KBM-7 (cell line): ENCODE measurements at places on chromosomes 7 and 10.

- no peak for DNase-seq
Observed at GRCh38 chr10:23341004-23341403, 3.6 kb downstream of the C10orf67 start.

DNA sequence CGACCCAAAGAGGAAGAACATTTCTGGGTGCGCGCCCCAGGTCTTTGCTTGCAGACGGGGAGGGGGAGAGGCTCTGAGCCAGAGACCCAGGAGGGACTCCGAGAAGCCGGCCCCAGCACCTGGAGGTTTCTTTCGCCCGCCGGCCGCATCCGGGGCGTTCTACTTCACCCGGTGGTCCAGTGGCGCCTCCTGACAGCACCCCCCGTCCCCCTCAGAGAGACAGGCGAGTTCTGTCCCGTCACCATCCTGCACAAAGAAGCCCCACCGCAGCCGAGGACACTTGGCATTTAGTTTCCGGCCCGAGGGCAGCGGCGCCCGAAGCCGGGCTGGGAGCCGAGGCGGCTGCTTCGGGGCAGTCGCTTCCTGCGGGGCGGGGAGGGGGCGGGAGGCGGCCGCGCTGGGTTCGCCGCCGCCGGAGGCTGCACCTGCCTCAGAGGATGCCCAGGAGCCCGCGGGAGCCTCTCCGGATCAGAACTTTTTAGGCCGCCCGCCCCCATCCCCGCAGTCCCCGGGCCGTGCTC, at the start of gene TMEM178B:
TSS of gene TMEM178B (plus strand) at position 424 of the 521 bp plus-strand sequence.
- no peak for DNase-seq

DNA sequence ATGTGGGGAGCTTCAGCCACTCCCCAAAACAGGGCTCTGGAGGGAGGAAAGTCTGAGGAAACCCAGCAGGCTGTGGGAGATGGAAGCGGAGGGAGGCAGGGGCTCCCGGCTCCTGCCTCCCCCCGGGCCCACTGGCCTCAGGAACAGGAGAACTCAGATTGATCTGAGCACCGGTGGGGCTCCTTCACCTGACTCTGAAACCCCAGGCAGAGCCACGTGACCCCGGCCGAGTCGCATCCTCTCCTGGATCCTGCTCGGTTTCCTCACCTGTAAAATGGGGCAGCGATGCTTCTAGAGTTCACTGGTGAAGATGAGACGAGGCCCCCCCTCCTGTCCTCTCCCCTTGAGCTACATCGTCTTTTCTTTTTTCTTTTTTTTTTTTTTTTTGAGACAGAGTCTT, 33.6 kb downstream of the TCERG1L start:
- DNase-seq: no peak

DNA sequence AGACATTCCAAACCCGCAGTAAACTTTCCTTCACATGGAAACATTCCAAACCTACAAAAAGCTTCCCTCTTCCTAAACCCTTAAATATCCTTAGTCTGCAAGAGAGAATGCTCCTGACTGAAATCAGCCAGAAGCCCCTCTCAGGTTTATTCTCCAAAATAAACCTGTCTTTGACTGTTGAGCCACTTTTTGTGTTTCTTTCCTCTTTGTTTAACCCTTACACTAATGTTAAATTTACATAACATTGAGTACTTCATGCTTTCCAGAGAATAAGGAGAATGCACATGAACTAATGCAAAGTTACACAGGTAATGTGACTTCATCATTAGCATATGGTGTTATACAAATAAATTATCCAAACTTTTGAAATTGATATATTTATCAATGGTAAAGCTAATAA, 262.6 kb upstream of the PRKCQ start:
- DNase-seq: no peak

GRCh38 chr7:92768501-92769393, 67.6 kb downstream of the CDK6 start:
- DNase-seq: no peak

DNA sequence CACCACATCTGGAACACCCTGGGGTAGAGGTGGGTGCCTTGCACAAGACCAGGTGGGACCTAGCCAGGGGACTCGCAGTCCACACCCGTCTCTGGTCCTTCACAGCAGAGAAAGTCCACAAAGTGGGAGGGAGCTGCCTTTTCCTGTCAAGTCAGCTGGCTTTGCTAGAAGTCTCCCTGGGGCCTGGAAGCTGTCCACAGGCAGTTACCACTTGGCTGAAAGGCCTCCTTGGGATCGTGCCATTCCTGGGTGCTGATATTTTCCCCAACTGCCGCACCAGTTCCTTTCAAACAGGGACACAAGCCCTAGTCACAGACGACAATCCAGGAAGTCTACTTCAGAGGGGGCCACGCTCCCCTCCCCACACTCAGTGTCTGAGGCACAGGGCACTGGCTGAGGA, 75.4 kb downstream of the AFAP1L2 start:
- no peak for DNase-seq

- DNase-seq: no peak
Observed at GRCh38 chr7:105246256-105246655, 142.5 kb downstream of the SRPK2 start.

GRCh38 chr10:23381298-23382040, 36.9 kb upstream of the C10orf67 start:
- no peak for DNase-seq

GRCh38 chr10:80144696-80145131, 12.2 kb downstream of the PLAC9 start:
- no peak for DNase-seq
